OCI-M1 (cell line): ENCODE measurements at places on chromosomes 3 and 15.

- no peak for DNase-seq
Observed at GRCh38 chr3:12970684-12971083, 102.5 kb downstream of the IQSEC1 start.

DNA sequence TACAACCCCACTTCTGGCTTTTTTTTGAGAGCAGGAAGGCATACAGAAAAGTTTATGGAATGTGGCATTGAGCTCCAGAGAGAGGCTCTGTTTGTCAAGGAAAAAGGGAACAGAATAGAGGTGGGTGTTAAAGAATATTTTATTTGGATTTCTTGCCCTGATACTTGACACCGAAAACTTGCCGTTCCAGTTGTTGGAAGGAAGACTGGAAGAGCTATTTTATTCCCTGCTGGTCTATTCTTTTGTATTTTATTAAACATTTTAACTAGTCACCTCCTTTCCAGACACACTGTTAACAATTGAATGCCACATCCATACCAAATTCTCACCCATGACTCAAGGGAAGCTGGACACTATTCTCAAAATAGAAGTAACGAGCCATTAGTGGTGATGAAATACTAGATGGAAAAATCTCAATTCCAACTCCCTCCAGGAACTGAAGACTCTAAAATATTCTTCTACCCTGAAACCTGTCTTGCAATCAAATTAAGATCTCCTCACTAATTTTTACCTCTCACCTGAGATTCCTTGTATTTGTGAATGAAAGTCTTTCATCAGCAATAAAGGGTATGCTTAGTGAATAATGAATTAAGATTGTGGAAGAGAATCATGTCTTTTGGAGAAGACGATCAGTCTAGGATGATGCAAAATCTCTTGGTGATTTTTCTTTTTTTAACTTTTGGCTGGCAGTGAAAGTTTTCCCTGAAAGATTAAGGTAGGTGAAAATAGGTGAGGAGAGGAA is 28.5 kb downstream of the GREM1 start:
- DNase-seq = no peak

DNA sequence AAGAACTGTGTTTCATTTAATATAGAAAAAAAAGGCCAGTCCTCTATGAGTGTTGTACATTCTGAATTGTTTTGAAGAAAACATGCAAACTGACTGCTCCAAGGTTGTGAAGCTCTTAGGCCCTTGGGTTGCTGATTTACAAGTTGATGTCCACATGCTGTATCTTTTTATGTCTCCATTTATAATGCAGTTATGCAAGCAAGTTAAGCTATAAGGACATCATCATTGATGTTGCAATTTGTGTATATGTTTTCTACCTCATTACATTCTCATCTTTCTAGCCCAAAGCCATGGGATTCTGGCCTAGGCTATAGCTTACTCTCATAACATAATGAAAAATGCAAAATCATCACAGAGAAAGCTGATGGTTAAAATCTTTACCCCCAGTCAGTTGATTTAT is 245.7 kb upstream of the AGTR1 start:
- no peak for DNase-seq

GRCh38 chr3:127590593-127591465 is at the start of gene TPRA1:
Gene TPRA1, minus strand, starts transcription at chr3:127590733. Its CDS starts 10,587 bp downstream, at chr3:127580146.
- DNase-seq = peak; percentile 99

GRCh38 chr15:91844341-91844740 is 9.2 kb upstream of the SLCO3A1 start:
- no peak for DNase-seq

- DNase-seq = no peak
Observed at GRCh38 chr3:175288621-175289020, 429.5 kb downstream of the NAALADL2 start.

DNA sequence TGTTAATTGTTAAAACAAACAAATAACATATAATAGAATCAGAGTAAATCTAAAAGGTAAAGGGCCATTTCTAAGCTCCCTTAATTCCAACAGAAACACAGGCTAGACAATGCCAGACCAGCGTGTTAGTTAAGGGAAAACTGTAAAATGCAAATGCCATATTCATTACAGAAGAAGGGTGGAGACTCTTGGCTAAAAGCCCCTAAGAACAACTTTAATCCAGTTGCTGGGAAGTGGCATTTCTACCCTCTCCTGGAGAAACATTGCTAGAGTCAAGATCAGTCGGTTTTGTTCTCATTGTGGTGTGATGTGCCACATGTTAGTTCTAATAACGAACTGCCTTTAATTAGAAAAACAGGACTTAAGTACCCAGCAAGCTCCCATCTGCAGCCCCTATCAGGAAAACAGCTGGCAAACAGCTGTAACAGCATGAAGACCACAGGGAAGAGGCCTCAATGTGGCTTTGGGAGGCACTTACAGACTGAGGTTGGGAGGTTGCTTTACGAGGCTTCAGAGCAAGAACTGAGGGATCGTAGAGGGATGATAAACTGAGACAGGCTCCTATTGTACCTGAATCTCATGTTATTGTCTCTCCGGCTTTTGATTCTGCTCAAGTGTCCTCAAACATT is 1134.8 kb downstream of the ROBO1 start:
- DNase-seq = no peak

- no peak for DNase-seq
Observed at GRCh38 chr3:122468896-122469533, 45.7 kb downstream of the KPNA1 start.

DNA sequence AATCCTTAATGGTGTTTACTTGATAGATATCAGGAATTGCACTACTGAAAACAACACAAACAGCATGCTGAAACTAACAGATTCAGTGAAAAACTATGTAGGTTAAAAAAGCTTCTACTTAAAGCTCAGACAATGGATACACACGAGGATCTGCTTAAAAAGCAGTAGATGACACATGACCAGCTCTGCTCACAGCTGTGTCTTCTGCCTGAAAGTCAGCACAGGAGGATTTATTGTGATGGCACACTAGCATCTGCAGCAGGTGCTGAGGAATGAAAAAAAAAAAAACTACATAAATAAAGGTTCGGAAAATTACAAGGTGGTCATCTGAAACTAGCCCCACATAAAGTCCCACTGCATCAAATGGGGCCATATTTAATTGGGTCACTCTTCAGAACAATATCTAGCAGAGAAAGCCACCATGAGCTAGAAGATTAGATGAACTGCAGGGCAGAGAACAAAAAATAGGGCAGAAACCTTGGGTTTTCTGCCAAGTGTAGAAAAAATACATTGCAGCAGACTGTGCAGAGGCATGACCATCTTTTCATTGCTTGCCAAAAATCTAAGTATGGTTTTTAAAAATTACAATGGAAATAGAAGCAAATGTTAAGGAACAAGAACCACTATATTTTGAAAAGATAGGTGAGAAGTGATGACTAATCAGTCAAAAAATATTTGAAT is 13.2 kb upstream of the GOLM2 start:
- DNase-seq = no peak

DNA sequence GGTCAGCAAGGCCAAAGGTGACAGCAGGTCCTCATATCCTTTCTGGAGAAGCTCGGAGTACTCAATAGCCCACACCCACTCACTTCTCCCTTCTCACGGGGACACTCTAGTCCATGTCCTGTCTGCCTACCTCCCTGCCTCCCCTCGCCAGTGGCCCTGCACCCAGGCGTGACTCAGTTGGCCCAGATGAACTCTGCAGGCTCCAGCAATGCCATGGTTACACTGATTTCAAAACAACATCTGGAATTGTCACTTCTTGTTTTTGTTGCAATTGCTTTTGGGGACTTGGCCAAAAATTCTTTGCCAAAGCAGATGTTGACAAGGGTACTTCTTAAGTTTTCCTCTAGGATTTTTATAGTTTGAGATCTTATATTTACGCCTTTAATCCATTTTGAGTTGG is 13.0 kb downstream of the IL16 start:
- no peak for DNase-seq

- DNase-seq = no peak
Observed at GRCh38 chr3:170988378-170988777, 38.1 kb downstream of the SLC2A2 start.

DNA sequence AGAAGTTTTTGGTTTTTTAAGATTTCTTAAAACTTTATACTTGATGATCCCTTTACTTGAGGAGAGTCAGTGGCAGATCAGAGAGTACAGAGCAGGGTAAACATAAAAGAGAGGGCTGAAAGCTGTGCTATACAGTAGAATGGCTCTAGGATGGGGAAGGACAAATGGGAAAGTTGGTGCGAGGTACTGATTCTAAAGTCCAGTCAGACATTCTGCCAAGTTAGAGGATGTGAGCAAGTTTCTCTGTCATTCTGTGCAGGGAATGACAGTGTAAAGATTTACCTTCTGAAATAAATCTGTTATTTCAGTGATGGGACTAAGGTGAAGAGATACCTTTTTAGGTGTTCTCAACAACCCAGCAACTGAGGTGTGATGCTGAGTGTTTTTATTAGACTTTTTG is 100.1 kb upstream of the GBE1 start:
- no peak for DNase-seq

DNA sequence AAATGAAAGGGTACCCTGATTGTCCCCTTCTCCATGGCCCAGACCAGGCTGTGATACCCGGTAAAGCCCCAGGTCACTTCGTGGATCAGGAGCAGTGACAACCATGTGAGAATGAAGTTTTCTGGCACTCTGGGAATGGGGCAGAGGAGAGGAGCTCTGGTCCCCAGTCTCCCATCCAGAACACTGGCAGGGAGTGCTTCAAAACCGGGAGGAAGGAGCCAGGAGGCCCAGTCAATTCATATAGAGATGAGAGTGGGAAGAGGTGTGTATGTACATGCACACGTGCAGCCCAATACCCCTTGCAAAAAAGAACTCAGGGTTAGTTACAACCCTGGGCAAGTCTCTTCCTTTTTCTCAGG is 101.4 kb upstream of the TLE3 start:
- DNase-seq = no peak

DNA sequence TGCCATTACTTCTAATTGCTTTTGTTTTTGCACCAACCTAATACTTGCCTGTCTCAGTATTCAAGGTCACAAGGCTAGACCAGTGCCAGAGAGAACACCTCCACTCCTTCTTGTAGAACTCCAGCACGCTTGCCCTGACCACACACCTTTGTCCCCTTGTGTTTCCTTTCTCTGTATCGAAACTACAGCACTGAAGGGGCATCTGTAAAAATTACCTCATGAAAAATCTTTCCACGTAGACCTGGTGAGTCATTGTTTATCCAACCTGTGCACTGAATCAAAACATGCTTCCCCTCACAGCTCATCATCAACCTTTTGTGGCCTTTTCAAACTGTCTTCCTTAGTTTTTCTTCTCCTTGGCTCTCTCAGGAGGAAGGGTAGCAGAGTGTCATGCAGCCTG is 259.5 kb downstream of the THRB start:
- DNase-seq = no peak

GRCh38 chr3:120218981-120219380 is 66.0 kb downstream of the GPR156 start:
- no peak for DNase-seq

DNA sequence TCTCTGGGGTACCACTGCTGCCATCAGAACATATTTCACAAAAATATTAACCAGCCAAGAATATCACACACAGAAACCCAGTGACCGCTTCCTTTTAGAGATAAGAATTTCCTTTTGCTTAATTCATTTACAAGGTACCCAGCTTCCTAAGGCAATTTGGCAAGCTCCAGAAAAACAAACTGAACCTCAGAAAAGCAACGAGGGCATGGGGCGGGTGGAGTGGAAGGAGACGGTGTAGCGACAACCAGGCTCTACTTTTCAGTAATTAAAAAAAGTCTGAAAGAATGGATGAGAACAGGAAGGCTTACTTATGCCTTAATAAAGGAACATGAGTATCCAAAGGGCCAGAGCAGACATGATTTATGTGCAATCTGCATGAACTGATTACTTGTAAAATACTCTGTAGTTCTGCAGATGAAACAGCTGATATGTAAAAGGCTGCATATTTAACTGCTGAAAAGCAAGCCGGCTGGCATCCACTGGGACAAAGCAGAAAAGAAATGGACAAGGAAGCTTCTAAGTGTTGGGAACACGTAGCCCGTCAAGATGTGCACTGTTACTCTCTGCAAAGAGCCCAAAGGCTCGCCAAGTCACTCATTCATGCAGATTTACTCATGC is 18.6 kb downstream of the RFTN1 start:
- no peak for DNase-seq

DNA sequence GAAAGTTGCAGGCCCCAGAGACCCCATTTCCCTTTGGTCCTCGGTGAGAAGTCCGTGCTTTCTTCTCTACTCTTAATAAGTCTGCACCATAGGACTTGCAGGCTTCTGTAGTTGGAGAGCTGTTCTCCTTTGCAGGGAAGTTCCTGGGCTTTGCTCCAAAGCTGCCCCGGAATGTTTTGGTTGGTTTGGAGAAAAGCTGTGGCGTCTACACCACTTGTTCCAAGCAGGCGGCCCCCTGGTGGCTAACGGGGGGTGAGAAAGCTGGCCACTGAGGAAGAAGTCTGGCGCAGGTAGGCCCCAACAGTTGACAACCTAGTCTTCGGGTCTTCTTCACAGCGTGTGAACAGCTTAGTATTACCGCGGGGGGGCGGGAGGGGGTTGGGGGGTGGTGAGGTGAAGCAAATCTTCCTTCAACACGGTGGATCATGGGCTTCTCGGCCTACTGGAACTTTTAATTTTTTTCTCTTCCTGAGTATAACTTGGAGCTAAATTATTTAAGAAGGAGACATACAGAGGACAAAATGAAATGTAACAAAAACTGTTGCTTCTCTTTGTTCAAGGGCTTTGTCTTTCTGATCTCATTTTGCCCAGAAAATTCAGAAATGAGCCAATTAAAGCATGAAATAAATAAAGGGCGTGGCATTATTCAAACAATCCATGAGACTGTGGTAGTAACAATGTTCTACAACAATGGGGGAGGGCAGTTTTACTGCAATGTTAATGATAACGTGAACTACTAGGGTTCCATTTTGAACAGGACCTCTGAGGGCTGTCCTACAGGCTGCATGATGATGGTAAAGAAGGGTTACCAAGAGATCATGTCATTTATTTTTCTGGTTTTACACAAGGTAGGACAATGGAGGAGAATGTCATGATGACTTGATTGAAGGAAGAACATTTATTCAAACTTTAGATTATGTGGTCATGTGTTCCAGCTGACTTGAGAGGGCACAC is 2.2 kb upstream of the THRB start:
- DNase-seq = peak; percentile 86

- peak; percentile 56 for DNase-seq
Observed at GRCh38 chr3:11290743-11291680, 18.8 kb downstream of the ATG7 start.

DNA sequence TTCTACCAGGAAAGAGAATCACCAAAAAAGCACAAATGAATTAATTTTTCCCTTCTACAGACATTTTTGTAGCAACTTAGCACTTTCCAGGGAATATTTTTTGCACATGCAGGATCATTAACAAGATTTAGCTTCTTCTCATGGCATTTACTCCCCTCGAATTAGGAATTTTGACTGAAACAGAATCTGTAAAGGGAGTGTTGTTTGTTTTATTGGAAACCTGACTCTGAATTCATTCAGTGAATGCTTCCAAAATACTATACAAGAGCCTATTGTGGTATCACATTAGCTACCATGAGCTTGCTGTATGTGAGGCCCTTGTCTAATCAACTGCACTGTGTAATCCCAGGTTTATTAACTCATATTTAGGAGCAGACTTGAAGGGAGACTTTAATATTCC is 130.4 kb upstream of the ATP10A start:
- no peak for DNase-seq

GRCh38 chr15:77510066-77511057 is 89.7 kb downstream of the HMG20A start:
- no peak for DNase-seq
